Pulmonary artery endothelial cell (primary cell): ENCODE measurements at places on chromosomes 1 and 21. TPM values are rescaled to one million over a fixed set of nuclear protein-coding genes. Genes with fewer than 3 reads are reported as not detected.

- DNase-seq = no peak
Measured at GRCh38 chr1:84488107-84488506, 9.0 kb downstream of the RPF1 start.

SPRR2E gene
- not detected in 2 replicates for total RNA-seq

CA6 gene
- not detected in 2 replicates for total RNA-seq

SEMA4A gene
- 0.42 and 0.59 TPM in 2 replicates for total RNA-seq

DNA sequence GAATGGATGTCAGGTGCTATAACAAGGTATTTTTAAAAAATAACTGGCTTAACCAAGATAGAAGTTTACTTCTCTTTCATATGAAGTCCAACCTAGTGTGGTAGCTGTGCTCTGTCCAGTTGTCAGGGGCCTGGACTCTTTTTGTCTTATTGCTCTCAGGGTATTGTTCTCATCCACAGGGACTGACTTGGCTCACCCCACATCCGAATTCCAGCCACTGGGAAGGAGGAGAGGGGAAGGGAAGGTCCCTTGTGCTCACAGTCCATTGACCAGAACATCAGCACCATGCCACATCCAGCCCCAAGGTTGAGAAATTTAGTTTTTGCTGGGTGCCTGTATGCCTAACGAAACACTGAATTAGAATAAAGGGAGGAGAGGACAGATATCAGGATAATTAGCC, 8.7 kb downstream of the EEIG2 start:
- no peak for DNase-seq

- no peak for DNase-seq
Measured at GRCh38 chr1:180558664-180559063, at the start of gene OVAAL. TSS of gene OVAAL (plus strand) at chr1:180558964.

DNA sequence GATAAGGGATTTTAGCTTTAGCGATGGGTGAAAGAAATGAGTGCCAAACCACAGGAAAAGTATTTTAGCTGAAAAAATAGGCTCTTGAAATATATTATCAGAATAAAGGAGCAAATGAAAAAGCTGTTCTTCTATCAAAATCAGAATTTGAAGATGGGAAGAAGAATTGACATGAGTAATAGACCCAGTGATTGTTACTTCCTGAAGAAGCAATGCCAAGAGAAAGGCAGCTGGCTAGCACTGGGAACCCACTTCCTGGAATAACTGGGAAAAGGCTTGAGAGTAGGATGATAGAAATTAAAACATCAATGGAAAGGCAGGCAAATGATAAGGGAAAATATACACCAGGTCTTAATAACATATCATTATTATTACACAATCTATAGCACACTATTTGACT, 29.9 kb upstream of the LYPLAL1 start:
- DNase-seq = peak; percentile 41

FAM131C gene
- total RNA-seq = 0.14 and 0.20 TPM in 2 replicates

RHD gene
- not detected in 2 replicates for total RNA-seq

IGSF5 gene
- total RNA-seq = not detected in 2 replicates

DNA sequence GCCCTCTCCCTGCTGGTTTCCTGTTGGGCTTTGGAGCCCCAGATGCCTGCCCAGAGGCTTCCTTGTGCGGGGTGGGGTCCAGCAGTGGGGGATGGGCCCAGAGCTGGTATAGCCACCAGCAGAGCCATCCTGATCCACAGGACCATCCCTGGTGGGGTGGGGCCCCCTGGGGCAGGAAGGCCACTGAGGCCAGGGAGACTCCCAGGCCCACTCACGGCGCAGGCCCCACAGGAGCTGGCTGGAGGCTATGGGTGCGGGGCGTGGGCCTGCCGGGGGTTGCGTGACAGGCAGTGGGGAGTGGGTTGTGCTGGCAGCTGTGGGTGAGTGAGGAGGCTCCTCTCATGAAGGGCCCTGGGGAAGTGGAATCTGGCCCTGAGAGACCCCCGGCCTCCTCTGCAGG, 5.7 kb downstream of the LRRC3 start:
- no peak for DNase-seq

RIPPLY3 gene
- not detected in 2 replicates for total RNA-seq

CCDC30 gene
- 0.53 and 0.60 TPM in 2 replicates for total RNA-seq

FAM151A gene
- not detected in 2 replicates for total RNA-seq

GRCh38 chr1:185468626-185469025, 151.6 kb upstream of the IVNS1ABP start:
- DNase-seq = no peak

GRCh38 chr1:159973350-159973940, 19.4 kb upstream of the SLAMF9 start:
- no peak for DNase-seq

DNA sequence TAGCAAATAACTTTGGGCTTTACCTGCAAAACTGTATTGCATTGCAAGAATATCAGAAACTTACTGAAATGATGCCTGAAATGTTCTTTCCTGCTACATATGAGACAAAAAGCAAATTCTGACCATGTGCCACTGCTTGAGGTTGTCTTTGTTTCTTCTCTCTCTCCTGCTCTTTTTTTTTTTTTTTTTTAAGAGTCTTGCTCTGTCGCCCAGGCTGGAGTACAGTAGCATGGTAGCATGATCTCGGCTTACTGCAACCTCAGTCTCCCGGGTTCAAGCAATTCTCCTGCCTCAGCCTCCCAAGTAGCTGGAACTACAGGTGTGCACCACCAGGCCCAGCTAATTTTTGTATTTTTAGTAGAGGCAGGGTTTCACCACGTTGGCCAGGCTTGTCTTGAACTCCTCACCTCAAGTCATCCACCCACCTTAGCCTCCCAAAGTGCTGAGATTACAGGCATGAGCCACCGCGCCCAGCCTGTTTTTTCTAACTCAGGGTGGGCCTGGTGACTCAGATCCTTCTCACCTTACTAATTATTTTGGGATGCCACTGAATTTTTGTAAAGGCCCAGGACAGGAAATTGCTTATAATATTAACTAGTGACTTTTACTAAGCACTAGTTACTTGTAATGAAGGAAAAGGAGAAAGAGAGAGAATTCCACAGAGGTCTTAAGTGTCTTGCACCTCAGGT, 35.9 kb downstream of the DNASE2B start:
- DNase-seq = no peak

- DNase-seq = no peak
Measured at GRCh38 chr1:111212634-111213335, 12.3 kb upstream of the DENND2D start.
